ENCODE measurements at places on chromosomes 2 and 18.

- no peak for DNase-seq
Observed at GRCh38 chr2:238712011-238712410, 135.9 kb upstream of the TWIST2 start.

GRCh38 chr18:6118080-6118479 is 222.8 kb upstream of the TMEM200C start:
- DNase-seq: no peak

DNA sequence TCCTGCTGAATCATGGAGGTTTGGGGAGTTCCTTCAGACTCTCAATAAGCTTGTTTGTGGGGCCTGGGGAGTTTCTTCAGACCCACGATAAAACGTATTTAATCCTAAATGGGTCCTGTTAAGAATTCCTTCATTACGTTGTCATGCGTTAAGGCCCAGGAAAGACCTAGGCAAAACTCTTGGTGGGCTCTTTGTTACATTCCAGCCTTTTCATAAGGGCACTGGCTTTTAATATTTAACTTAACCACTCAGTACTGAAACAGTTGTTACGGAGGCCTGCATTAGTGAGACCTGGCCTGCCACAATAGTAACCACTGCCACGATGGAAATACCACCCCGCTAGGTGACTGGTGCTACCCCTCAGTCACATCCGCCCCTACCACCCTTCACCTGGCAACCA is 17.5 kb upstream of the BIN1 start:
- DNase-seq: no peak

DNA sequence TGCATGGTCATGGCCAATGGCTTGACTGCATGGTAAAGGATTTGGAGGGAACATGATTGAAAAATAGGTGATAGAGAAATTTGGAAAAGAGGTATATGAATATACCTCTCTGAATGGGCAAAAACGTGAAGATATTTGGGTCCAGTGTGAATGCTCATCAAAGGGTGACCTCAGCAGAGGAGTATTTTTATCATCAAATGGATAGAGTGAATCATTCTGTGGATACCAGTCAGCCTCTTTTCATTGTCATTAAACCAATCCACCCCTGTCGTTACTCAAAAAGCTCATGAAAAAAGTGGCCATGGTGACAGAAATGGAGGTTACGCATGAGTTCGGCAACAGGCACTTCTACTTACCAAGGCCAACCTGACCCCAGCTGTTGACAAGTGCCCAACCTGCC is 1074.7 kb downstream of the TSN start:
- DNase-seq: no peak

GRCh38 chr2:176464886-176465564 is 195.8 kb downstream of the MTX2 start:
- no peak for DNase-seq

DNA sequence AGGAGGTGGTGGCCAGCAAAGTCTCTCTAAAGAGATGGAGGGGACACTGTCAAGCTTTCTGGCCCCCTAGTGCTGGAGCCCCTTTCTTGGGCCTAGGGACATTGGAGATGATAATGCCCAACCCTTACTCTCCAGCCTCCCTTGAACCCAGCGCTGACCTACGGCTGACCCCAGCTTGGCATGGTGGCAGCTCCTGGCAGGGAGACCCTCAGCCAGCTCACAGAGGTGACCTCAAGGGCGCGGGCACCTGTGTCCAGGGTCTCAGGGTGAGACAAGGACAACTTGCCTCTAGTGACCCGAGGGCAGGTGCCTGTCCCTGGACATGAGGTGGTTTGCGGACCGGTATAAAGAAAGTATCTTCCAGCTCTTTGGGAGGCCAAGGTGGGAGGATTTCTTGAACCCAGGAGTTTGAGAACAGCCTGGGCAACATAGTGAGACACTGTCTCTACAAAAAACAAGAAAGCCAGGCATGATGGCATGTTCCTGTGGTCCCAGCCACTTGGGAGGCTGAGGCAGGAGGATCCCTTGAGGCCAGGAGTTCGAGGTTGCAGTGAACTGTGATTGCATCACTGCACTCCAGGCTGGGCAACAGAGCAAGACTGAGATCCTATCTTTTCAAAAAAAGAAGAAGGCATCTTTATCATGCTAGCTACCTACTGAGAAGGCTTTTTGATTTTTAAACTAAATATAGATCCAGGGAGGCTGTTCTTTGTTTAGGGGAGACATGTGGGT is 3.3 kb upstream of the PER2 start:
- DNase-seq: no peak
